PC-9 (cell line): ENCODE measurements at places on chromosomes 7 and 10. TPM values are rescaled to one million over a fixed set of nuclear protein-coding genes. Genes with fewer than 3 reads are reported as not detected.

SPDYE8 gene
- total RNA-seq, result not detected in 2 replicates

GRCh38 chr10:10493833-10494232, 523.8 kb upstream of the CELF2 start:
- no peaks in the 10 kb centered on the region for H3K36me3 ChIP-seq
- H3K27me3 ChIP-seq, result no peaks in the 10 kb centered on the region

DNA sequence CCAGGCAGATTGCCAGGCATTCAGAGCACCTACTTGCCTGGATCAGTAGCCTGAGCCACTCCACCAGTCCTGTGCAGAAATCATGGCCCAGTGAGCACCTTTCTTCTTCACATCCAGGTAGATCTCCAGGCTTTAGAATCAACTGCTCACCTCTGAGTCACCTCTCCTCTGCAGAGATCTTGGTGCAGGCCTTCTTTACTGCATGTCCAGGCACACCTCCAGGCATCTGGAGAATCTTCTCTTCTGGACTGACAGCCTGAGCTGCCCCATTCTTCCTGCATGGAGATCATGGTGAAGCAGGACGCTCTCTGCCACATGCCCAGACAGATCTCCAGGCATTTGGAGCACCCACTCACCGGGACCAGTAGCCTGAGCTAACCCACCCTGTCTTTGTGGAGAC, 894.5 kb upstream of the MBL2 start:
- no peaks in the 10 kb centered on the region for H3K4me1 ChIP-seq
- H3K4me3 ChIP-seq, result no peak overlapping the region
- DNase-seq, result no peak
- no peaks in the 10 kb centered on the region for H3K27me3 ChIP-seq
- H3K36me3 ChIP-seq, result no peaks in the 10 kb centered on the region

GRCh38 chr7:74272305-74273038, 16.7 kb upstream of the CLIP2 start:
- H3K4me1 ChIP-seq, result peaks cover 18% of the 10 kb centered on the region
- peak overlapping the region; percentile 53 for H3K27ac ChIP-seq
- H3K27me3 ChIP-seq, result no peaks in the 10 kb centered on the region
- H3K4me3 ChIP-seq, result no peak overlapping the region
- no peaks in the 10 kb centered on the region for H3K36me3 ChIP-seq

GRCh38 chr7:46145412-46145811, 224.3 kb upstream of the IGFBP3 start:
- H3K27ac ChIP-seq, result peak overlapping the region; percentile 80
- peak; percentile 99 for DNase-seq

DNA sequence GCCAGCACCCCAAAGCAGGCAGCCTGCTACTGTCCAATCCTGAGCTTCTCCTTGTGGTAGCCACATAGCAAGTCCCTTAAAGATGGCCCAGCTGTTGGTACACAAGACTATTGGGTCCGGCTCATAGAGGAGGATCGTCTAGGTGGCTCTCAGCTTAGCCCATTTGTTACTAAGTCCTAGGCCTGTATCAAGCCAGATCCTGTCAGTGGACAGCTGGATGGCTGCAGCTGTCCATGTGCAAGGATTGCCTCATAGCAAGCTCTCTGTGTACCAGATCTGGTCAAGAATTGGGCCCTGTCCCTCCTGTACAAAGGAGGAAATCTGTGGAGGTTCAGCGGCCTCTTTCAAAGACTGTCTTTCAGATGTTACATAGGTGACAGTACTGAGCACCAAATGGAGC, 12.2 kb upstream of the TMEM168 start:
- H3K4me1 ChIP-seq, result no peaks in the 10 kb centered on the region
- no peak overlapping the region for H3K27ac ChIP-seq
- DNase-seq, result no peak
- H3K27me3 ChIP-seq, result no peaks in the 10 kb centered on the region

GRCh38 chr7:47553309-47553708, 28.6 kb downstream of the TNS3 start:
- peaks cover 49% of the 10 kb centered on the region for H3K36me3 ChIP-seq
- peak overlapping the region; percentile 16; the same call in 1 of the 2 replicates for H3K27ac ChIP-seq
- H3K27me3 ChIP-seq, result no peaks in the 10 kb centered on the region
- H3K4me3 ChIP-seq, result no peak overlapping the region
- H3K4me1 ChIP-seq, result peaks cover 22% of the 10 kb centered on the region
- DNase-seq, result no peak
